ENCODE measurements at places on chromosomes 16 and 17. TPM values are rescaled to one million over a fixed set of nuclear protein-coding genes. Genes with fewer than 3 reads are reported as not detected.
A peak's percentile ranks its signal among the peaks of the same experiment; 100 is the strongest.

The CRYBA1 gene
- total RNA-seq = not detected

- no peak for DNase-seq
- H3K27ac ChIP-seq = no peak overlapping the region
- H3K4me1 ChIP-seq = no peaks in the 10 kb centered on the region
- H3K4me3 ChIP-seq = no peak overlapping the region
- no peaks in the 10 kb centered on the region for H3K27me3 ChIP-seq
These were observed 23.6 kb downstream of the INTS2 start for GRCh38 chr17:61904094-61904710.

The C17orf107 gene
- total RNA-seq = 4.4 TPM

- no peak overlapping the region for H3K4me3 ChIP-seq
- H3K27me3 ChIP-seq = no peaks in the 10 kb centered on the region
- H3K4me1 ChIP-seq = no peaks in the 10 kb centered on the region
- H3K27ac ChIP-seq = no peak overlapping the region
These were observed 35.8 kb upstream of the RASL10B start for GRCh38 chr17:35695613-35696012.

DNA sequence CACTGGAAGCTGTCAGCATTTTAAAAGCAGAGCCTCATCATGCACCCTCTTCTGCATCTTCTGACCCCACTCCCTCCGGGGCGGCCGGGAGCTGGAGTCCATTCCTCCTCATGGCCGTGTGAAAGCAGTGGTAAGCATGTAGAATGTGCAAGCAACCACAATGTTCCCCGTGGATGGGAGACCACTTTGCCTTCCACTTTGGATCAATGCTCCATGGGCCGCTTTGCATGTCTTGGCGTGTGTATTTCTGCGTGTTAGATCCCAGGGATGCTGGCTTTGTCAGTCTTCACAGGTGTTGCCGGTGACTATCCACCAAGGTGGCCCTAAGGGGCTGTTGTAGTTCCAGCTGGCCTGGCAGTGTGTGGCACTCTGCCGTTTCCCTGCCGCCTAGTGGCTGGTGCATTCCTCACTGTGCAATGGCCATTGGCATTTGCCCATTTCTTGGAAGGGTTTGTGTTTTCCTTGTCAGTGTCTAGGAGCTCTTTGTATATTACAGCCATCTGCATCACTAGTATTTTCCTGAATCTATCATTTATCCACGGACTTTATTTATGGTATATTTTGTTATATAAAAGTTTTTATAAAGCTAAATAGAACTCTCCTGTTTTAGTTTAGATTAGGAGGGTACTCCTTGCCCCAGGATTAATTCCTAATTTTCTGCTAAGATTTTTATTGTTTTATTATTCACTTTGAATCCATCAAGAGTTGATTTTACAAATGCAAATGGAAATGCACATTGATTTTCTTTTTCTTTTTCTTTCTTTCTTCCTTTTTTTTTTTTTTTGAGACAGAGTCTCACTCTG is 5.8 kb upstream of the ALDH3A1 start:
- no peaks in the 10 kb centered on the region for H3K36me3 ChIP-seq
- H3K4me3 ChIP-seq = no peak overlapping the region

The PDF gene
- total RNA-seq = 19.0 TPM

The HES7 gene
- total RNA-seq = not detected

DNA sequence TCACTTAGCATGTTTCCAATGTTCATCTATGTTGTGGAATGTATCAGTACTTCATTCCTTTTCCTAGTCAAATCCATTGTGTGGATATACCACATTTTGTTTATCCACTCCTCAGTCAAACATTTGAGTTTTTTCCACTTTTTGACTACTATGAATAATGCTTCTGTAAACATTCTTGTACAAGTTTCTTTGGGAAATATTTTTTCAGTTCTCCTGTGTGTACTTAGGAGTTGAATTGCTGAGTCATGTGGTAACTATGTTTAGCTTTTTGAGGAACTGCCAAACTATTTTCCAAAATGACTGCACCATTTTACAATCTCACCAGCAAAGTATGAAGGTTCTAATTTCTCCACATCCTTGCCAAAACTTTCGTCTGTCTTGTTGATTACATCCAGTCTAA is 223.7 kb upstream of the AXIN2 start:
- H3K27ac ChIP-seq = no peak overlapping the region
- peaks cover 12% of the 10 kb centered on the region for H3K4me1 ChIP-seq
- no peaks in the 10 kb centered on the region for H3K27me3 ChIP-seq
- no peak for DNase-seq
- no peak overlapping the region for H3K4me3 ChIP-seq
- H3K36me3 ChIP-seq = peaks cover 7% of the 10 kb centered on the region

- no peak overlapping the region for H3K4me3 ChIP-seq
- H3K27me3 ChIP-seq = no peaks in the 10 kb centered on the region
- peaks cover 8% of the 10 kb centered on the region for H3K36me3 ChIP-seq
- peaks cover 38% of the 10 kb centered on the region for H3K4me1 ChIP-seq
These were observed 78.4 kb downstream of the MPRIP start for GRCh38 chr17:17120701-17121100.

- no peak overlapping the region for H3K27ac ChIP-seq
- H3K4me1 ChIP-seq = peaks cover 10% of the 10 kb centered on the region
- no peak for DNase-seq
- H3K27me3 ChIP-seq = no peaks in the 10 kb centered on the region
- H3K36me3 ChIP-seq = peaks cover 7% of the 10 kb centered on the region
These were observed 119.6 kb upstream of the CHMP6 start for GRCh38 chr17:80872001-80872500.

The TMEM92 gene
- 1.8 TPM for total RNA-seq

GRCh38 chr16:86052926-86053325 is 154.0 kb downstream of the IRF8 start:
- no peaks in the 10 kb centered on the region for H3K36me3 ChIP-seq
- no peak overlapping the region for H3K4me3 ChIP-seq
- peaks cover 39% of the 10 kb centered on the region for H3K27me3 ChIP-seq
- no peak for DNase-seq
- H3K4me1 ChIP-seq = peaks cover 18% of the 10 kb centered on the region

GRCh38 chr16:85636234-85636812 is 23.2 kb downstream of the GSE1 start:
- peaks cover 4% of the 10 kb centered on the region for H3K4me1 ChIP-seq
- no peak overlapping the region for H3K4me3 ChIP-seq
- H3K36me3 ChIP-seq = no peaks in the 10 kb centered on the region

The TMC7 gene
- 1.4 TPM for total RNA-seq

The TMEM114 gene
- total RNA-seq = not detected

The NLGN2 gene
- total RNA-seq = 68.4 TPM

The ADAM11 gene
- total RNA-seq = 4.6 TPM

The PRSS21 gene
- total RNA-seq = not detected

The SLFN12L gene
- total RNA-seq = not detected

DNA sequence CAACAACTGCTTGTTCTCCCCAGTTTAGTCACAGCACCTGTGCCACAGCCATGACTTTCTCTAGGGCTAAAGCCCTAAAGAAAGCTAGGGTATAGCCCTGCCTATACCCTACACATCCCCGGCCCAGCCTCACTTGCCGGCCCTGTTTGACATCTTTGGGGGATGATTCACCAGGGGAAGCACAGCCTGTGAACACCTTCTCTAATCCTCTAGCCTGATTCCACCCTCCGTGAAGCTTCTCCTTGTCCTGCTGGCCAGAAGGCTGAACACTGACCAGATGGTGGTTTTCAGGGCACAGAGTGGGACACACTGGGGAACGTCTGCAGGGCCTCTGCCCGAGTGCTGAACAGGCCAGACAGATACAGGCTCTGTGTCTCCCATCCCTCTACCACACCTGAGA is 6.0 kb downstream of the CLEC16A start:
- no peaks in the 10 kb centered on the region for H3K36me3 ChIP-seq
- peak overlapping the region; percentile 16 for H3K4me3 ChIP-seq
- H3K27ac ChIP-seq = peak overlapping the region; percentile 10
- no peak for DNase-seq
- no peaks in the 10 kb centered on the region for H3K27me3 ChIP-seq

DNA sequence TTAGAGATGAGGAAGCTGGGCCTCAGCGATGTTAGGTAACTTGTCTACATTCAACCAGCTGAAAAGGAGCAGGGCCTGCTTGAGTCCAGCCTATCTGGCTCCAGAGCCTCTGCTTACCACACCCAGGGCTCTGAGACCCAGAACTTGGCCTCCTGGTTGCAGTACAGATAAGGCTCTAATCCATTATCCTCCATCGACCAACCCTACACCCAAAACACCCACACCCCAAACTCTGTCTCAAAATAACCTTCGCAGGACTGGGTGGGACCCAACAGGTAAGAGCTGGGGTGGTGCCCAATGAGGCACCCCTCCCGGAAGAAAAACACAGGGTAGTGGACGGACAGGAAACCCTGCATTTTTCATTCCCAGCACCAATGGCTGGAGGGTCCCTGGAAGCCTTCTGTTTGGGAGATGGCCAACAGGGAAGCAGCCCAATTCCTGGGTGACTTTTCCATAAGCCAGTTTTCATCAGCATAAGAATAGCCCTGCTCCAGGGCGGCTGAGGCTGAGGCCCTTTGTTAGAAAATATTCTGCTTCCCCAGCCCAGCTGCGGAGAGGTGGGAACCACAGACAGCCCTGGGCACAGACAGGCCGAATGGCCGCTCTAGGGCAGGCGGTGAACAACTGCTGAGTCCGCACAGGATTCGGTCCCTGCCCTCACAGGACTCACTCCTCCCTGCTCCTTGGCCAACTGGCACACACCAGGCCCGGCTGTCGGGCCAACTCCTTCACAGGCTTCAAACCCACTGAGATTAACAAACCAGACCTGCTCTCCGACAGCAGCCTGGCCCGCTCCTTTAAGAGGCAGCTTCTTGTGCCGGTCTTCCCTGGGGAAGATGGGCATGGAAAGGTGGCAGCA is 9.8 kb downstream of the SMIM5 start:
- H3K27ac ChIP-seq = peak overlapping the region; percentile 96
- H3K27me3 ChIP-seq = no peaks in the 10 kb centered on the region
- peaks cover 18% of the 10 kb centered on the region for H3K4me1 ChIP-seq

The DYNLRB2 gene
- total RNA-seq = 2.3 TPM

DNA sequence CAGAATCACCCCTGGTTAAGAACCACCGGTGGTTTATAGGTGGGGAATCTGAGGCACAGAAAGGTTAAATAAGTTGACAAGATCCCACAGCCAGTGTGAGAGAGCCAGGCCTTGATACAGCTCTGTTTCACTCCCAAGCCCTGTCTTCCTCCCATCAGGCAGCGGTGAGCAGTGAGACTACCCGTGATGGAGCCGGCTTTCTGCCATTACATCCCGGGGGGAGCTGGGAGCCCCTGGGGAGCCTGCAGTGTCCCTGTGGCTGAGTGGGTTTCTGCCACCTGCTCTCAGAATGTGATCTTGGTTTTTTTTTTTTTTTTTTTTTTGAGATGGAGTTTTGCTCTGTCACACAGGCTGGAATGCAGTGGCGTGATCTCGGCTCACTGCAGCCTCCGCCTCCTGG is 66.4 kb downstream of the ABCC1 start:
- DNase-seq = no peak
- peaks cover 6% of the 10 kb centered on the region for H3K4me1 ChIP-seq
- peaks cover 13% of the 10 kb centered on the region for H3K36me3 ChIP-seq
- no peak overlapping the region for H3K4me3 ChIP-seq

DNA sequence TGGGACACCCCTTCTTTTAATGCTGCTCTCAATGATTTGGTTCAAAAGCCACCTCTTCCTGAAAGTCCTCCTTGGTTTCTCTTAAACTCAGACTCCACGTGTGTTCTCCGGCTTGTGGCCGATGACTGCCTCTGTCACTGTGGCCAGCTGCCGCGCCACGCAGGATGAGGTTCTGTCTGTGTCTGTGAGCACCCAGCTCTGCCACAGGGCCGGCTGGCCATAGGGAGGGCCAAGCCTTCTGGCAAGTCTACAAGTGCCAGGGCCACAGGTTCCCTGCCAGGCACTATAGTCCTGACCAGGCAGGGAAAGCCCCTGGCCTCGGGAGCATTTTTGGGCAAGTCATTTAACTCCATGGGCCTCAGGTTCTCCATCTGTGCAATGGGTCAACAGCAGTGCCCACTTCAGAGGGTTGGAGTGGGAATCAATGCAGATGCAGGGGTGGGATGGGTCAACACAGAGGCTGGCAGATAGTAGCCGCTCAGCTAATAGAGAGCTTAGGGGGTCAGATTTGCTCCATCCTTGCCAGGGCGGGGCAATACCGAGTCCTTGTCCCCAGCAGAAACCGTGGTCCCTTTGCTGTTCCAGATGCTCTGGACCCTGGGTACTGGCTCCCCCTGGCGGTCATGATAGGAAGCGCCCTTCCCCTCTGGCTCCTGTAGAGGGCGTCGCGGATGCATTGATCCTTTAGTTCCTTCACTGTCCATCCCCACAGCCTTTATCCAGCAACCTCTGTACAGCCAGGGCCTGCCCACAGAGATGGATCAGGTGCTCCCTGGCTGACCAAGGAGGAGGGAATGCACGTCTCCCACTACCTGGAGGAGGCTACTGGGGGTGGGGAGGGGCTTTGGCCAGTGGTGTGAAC is 19.3 kb upstream of the ADGRG3 start:
- H3K4me3 ChIP-seq = no peak overlapping the region
- H3K27ac ChIP-seq = no peak overlapping the region
- H3K36me3 ChIP-seq = no peaks in the 10 kb centered on the region
- H3K27me3 ChIP-seq = no peaks in the 10 kb centered on the region
- DNase-seq = peak; percentile 89
- H3K4me1 ChIP-seq = peaks cover 19% of the 10 kb centered on the region

DNA sequence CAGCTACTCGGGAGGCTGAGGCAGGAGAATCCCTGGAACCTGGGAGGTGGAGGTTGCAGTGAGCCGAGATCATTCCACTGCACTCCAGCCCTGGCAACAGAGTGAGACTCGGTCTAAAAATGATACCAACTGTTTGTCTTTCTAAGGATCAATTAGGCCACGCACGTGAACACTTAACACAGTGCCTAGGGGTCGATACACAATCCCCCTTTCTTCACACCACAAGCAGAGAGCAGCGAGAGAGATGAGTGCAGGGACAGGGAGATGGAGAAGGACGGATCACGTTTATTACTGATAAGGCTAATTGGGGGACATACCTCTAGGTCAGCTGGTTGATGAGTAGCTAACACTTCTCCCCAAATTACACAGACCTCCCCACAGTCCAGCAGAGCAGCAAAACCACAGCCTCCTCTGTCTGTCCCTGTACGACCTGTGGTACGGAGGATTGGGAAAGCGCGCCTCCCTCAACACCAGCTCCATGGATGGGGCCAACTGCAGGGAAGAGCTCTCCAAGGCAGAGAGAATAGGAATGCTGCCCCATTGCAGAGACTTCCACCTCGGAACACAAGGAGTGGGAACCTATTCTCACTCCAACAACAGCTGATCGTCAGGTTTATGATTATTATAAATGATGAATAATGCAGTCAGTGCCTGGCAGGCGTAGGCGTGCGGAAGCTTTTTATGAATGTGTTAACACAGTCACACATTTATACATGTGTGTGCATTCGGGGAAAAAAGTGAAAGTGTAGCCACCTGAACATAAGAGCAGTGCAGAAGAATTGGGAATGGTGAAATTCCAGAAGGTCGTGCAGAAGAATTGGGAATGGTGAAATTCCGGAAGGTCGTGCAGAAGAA is 155.1 kb downstream of the C16orf95 start:
- peak overlapping the region; percentile 54 for H3K27ac ChIP-seq
- peaks cover 3% of the 10 kb centered on the region for H3K36me3 ChIP-seq
- H3K4me3 ChIP-seq = peak overlapping the region; percentile 24
- DNase-seq = no peak

- H3K27me3 ChIP-seq = no peaks in the 10 kb centered on the region
- no peak overlapping the region for H3K27ac ChIP-seq
- peaks cover 3% of the 10 kb centered on the region for H3K36me3 ChIP-seq
These were observed 4.0 kb downstream of the ACBD4 start for GRCh38 chr17:45139533-45139920.

- no peak for DNase-seq
- H3K36me3 ChIP-seq = no peaks in the 10 kb centered on the region
- H3K4me3 ChIP-seq = no peak overlapping the region
- H3K27me3 ChIP-seq = no peaks in the 10 kb centered on the region
- peaks cover 4% of the 10 kb centered on the region for H3K4me1 ChIP-seq
These were observed 201.9 kb upstream of the CDH11 start for GRCh38 chr16:65323655-65324237.

The KRT9 gene
- 0.85 TPM for total RNA-seq

All from type B pancreatic cell (in vitro differentiated cells).